ENCODE measurements at places on chromosomes 7 and 10.

DNA sequence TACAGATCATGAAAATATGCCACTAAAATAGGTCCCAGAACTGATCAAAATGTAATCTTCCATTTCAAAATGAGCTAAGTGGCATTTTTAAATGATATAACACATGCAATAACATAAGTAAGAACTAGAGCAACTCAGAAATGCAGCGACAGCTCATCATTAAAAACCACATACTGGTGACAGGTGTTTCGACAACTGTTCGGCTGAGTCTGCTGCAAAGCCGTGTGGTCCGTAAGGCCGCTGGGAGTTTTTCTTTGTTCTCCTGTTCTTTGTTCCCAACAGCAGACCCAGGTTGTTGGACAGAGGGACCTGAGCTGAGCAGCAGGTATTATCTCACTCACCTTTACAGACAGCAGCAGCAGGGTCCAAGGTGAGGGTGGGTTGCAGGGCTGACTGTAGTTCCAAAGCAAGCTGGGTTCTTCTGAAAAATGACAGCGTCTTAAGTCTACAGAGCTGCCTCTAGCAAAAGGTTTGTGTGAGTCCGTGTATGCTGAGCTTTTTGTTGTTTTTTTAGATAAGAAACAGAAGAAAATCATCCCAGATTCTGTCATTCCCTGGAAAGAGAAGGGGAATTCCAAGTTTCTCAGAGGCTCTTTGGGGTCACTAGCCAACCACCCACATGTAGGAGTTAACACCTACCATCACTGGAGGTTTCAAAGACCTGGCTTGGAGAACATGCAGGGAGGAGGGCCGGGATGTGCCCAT, 45.4 kb upstream of the MACROH2A2 start:
- DNase-seq = no peak

DNA sequence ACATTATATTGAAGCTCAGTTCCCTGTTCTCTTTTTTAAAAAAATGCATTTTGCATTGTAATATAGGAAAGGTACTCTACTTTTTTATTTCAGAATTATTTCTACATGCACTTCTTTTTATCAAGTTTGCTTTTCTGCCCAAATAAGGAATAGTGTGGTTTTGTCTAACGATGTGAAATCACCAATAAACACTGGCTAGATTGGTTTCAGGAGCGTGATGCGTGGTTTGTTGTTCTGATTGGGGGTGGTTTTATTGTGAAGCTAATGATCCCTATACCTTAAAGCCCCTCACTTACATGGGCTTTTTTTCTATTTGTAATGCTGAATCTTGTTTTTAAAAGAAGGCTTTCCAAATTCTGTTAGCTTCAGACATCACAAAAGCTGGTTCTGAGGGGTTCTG, 17.6 kb downstream of the ENTPD7 start:
- DNase-seq = no peak

DNA sequence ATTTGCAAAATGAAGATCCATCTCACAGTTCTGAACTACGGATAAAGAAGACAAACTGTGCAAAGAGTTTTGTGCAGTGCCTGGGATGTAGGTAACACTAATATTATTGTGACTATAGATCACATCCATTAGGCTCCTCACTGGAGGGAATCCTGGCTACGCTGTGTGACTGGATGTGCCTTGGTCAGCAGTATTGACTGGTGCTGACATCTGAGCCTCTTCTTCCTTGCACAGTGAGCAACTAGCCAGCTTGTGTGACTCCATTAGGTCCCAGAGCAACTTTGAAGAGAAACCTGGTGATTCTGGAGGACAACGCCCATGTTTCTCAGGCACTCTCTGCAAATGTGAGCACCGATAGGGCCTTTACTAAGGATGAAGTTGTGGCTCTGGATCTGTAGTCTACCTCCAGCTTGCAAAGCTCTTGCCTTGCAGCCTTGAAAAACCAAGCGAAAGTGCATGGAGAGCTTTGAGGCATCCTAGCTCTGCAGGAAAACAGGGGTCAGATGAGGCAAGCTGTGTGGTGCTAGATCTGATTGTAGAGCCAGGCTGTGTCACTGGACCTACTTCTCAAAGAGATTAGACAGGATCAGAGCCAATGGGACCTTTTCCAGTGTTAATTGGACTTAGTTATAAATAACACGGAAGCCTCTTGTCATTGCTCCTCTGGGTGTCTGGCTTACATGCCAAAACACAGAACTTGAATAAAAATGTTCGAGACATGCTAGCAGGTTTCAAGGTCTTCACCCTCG, 303.6 kb upstream of the LYZL1 start:
- DNase-seq = no peak

- DNase-seq = no peak
Observed at GRCh38 chr7:93203496-93203895, 22.8 kb downstream of the HEPACAM2 start.

DNA sequence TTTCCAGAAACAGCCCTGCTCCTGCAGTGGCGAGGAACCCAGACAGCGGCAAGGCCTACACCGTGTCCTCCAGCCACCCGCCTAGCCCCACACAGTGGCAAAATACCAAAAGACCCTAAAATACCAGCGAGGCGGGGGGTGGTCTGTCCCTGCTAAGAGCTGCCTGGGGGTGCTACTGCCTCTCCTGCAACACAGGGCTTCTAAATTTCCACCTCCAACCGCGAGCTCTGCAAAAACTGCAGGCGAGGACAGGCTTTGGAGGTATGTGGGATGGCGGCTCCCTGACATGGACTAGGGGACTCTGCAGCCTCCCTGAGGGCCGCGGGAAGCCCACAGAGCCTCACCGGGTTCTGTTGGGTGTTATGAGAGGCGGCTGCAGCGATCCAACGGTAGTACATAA, 122.3 kb downstream of the WDR37 start:
- DNase-seq = no peak

DNA sequence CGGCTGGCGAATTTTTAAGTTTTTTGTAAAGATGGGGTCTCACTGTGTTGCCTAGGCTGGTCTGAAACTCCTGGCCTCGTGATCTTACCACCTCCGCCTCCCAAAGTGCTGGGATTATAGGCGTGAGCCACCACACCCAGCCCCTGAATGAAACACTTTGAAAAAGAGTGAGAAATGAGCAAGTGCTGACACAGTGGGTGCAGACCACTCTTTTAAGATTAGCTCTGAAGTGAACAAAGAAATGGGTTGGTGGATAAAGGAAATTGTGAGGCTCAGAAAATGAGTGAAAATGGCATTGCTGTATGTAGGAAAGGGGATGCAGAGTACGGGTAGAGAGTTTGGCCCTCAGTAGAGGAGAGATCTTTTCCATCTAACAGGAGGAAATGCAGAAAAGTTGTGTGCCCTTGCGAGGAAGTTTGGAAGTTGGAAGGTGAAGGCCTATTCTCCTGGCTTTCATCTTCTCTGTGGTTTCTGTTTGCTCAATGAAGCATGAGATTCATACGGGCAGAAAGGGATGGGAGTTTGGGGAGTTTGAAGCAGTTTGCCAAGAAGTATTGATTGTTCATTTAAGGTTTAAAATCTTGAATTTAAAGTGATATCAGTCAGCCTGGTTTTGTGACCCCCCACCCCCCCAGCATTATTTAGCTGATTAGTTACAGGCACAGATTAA, 11.0 kb downstream of the MAPK8 start:
- no peak for DNase-seq

Measured in HFF-Myc (cell line).